ENCODE measurements at places on chromosomes 6 and 20. TPM values are rescaled to one million over a fixed set of nuclear protein-coding genes. Genes with fewer than 3 reads are reported as not detected.

GRCh38 chr20:16350465-16350864 lies 222.8 kb downstream of the KIF16B start:
- peak; percentile 78 for DNase-seq

- no peak for DNase-seq
These were observed 88.3 kb upstream of the PRND start for GRCh38 chr20:4633379-4633778.

- DNase-seq, result no peak
These were observed 58.6 kb downstream of the TINAG start for GRCh38 chr6:54366667-54367327.

GRCh38 chr20:51125105-51125504 lies 102.2 kb upstream of the KCNG1 start:
- no peak for DNase-seq

- DNase-seq, result no peak
These were observed 34.8 kb upstream of the CD83 start for GRCh38 chr6:14082771-14083170.

DNA sequence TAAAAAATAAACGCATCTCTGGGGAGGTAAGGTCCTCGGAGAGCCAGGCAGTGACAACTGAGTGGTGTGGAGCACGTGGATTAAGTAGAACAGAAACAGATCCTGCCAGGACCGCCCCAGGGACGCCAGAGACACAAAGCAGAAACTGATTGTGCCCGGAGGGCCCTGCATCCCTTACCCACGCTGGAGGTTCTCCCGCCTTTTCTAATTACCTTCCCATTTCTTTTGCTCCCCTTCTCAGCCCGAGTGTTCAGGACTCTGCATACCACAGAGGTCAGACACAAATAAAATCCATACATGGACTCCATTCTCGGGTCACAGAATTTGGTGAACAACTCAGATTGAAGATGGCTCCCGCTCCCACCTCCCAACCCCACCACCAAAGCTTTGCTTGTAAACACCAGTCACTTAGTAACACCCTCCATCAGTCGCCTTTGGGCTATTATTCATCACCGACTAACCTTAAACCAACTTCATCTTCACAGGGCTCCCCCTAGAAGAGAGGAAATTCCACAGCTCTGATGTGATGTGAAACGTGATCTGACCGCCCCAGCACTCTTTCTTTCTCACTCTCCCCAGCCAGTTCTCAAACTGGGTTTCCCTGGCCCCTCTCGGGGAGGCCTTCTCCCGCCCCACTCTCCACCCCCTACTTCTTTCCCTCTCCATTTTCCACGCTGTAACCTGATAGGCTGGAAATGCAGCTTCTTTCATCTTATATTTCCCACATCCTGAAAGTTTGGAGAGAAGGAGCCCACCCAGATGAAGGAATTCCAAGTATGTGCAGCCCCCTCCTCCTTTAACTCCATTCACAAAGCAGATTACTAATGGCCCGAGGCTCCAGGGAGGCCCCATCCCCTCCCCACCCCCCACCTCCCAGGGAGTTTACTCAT lies 32.5 kb upstream of the PIM1 start:
- DNase-seq, result peak; percentile 99

- no peak for DNase-seq
These were observed 52.2 kb upstream of the CCDC167 start for GRCh38 chr6:37551867-37552266.

DNA sequence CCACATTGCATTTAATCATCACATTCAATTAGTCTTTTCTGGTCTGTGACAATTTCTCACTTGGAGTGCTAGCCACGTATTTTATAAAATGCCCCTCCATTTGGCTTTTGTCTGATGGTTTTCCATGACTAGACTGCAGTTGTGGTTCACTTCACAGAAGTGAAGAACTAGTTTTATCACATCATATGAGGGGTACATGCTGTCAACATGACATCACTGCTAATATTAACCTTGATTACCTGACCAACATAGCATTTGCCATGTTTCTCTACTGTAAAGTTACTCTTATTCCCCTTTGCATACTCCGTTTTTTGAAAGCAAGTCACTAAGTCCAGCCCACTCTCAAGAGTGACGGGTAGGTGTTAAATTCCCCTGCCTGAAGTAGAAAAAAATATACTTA lies 48.0 kb upstream of the COL10A1 start:
- DNase-seq, result no peak

PTPRA gene
- total RNA-seq, result 48.6 TPM

RIMS1 gene
- total RNA-seq, result 0.55 TPM

TFAP2B gene
- total RNA-seq, result 0.14 TPM

ADTRP gene
- 1.5 TPM for total RNA-seq

C4A gene
- total RNA-seq, result 1.8 TPM
